ENCODE measurements at places on chromosomes 16 and 17. TPM values are rescaled to one million over a fixed set of nuclear protein-coding genes. Genes with fewer than 3 reads are reported as not detected.

DNA sequence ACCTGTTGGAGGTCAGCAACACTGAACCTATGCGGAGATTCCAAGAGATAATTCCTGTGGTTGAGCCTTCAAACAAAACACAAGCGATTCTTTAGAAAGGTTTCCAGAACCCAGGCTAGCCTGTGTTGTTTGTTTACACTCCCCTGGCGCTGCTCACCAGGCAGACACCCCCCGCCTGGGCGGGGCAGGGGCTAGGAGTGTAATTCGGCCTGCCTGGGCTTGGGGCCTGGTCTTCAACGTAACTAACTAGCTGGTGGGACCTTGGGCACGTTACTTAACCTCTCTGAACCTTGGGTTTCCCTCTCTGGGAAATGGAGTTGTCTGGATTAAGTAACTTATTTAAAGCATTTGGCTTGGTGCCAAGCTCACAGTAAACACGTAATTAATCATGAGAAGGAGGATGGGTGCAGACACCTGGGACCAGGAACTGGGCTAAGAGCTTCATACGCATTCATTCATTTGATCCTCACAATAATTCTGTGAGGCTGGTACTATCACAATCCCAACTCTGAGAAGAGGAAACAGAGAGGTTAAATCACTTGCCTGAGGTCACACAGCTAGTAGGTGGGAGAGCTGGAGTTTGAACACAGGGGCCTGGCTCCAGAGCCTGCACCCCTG, 7.6 kb upstream of the ARHGAP27 start:
- peak; percentile 39 for DNase-seq
- H3K4me3 ChIP-seq = peak overlapping the region; percentile 12
- H3K4me1 ChIP-seq = peaks cover 16% of the 10 kb centered on the region
- peak overlapping the region; percentile 88 for H3K27ac ChIP-seq
- H3K27me3 ChIP-seq = no peaks in the 10 kb centered on the region
- peaks cover 38% of the 10 kb centered on the region for H3K36me3 ChIP-seq

- H3K36me3 ChIP-seq = peaks cover 38% of the 10 kb centered on the region
- H3K27me3 ChIP-seq = no peaks in the 10 kb centered on the region
- peaks cover 86% of the 10 kb centered on the region for H3K4me1 ChIP-seq
- no peak for DNase-seq
- no peak overlapping the region for H3K4me3 ChIP-seq
- no peak overlapping the region for H3K27ac ChIP-seq
These were observed 17.9 kb downstream of the CEP295NL start for GRCh38 chr17:78884876-78885667.

DNA sequence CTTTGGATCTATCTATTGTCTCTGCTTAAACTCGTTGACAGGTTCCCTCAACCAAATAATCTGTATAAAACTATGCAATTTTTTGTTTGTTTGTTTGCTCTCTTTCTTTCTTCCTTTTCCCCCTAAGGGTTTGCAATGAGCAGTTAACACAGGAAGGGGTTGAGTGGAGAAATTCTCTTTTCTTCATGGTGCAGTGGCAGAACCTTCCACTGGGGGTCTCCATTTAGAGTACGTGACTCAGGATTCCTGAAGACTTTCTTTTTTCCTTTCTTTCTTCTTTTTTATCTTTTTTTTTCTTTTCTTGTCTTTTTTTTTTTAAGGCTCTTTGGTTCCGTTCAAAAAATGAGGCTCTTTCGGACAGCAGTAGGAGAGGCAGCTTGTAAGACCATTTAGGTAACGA, 19.5 kb upstream of the RBFOX1 start:
- H3K4me3 ChIP-seq = no peak overlapping the region
- DNase-seq = no peak
- H3K36me3 ChIP-seq = no peaks in the 10 kb centered on the region
- peaks cover 2% of the 10 kb centered on the region for H3K27me3 ChIP-seq
- H3K4me1 ChIP-seq = no peaks in the 10 kb centered on the region

Gene RAB26
- total RNA-seq = 0.28 TPM

DNA sequence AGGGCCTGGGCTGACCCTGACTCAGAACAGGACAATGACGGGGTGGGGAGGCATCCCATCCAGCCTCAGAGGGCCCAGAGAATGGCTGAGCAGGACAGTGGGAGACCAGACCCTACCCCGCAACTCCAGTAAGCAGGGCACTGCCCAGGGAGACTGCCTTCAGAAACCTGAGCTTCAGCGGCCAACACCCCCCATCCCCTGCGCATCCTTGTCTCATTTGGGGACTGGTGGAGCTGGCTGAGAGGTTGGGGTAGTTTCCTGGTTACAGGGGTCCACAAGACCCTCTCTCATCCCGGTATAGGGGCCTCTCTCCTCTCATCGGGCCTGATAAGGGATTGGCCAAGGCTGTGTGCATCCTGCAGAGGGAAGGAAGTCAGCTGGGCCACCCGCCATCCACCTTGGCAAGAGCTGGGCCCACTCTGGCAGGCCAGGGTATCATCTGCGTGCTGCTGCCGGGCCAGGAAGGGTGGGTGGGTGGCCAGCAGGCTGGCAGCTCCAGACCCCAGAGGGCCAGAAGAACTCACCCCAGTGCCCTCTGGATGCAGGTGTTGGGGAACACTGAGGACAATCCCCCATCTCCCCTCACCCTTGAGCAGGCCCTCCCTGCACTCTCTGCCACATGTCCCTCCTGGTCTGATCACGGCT, 229.1 kb downstream of the KATNIP start:
- no peaks in the 10 kb centered on the region for H3K36me3 ChIP-seq
- H3K27ac ChIP-seq = no peak overlapping the region
- H3K4me1 ChIP-seq = no peaks in the 10 kb centered on the region
- no peak for DNase-seq
- no peak overlapping the region for H3K4me3 ChIP-seq

DNA sequence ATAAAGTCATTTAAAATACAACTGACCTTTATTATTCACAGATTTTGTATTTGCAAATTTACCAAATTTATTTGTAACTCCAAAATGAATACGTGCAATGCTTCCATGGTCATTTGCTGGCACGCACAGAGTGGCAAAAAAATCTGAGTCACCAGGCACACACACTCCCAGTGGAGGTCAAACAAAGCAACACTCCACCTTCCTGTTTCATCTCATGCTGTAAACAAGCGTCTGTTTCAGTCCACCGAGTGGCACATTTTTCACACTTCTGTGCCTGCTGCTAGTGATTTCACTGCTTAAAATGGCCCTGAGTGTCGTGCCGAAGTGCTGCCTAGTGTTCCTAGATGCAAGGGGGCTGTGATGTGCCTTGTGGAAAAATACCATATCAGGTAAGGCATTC, 17.8 kb upstream of the ITGAE start:
- H3K27ac ChIP-seq = no peak overlapping the region
- no peak for DNase-seq
- H3K4me3 ChIP-seq = no peak overlapping the region
- peaks cover 10% of the 10 kb centered on the region for H3K4me1 ChIP-seq
- H3K27me3 ChIP-seq = no peaks in the 10 kb centered on the region

- H3K4me3 ChIP-seq = no peak overlapping the region
- H3K4me1 ChIP-seq = no peaks in the 10 kb centered on the region
- H3K27me3 ChIP-seq = no peaks in the 10 kb centered on the region
- no peak for DNase-seq
These were observed 127.4 kb downstream of the ZNF18 start for GRCh38 chr17:11869680-11870394.

Gene TMEM98
- 4.6 TPM for total RNA-seq

Gene SPNS2
- total RNA-seq = 3.4 TPM

DNA sequence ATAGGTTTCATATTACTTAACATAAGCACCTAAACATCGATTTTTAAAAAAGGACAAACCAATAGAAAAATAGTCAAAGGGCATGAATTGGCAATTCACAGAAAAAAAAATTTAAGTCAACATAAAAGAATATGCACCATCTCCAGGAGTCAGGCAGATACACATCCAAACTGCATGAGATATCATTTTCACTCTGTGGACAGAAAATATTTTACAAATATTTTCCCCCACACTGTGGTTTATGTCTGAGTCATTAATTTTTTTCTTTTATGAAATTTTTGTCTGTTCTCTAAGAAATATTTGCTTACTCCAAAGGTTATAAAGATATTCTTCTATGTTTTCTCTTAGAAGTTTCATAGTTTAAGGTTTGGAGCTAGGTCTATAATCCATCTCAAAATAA, 74.4 kb upstream of the DNAH17 start:
- no peaks in the 10 kb centered on the region for H3K27me3 ChIP-seq
- no peak overlapping the region for H3K4me3 ChIP-seq
- no peaks in the 10 kb centered on the region for H3K36me3 ChIP-seq
- H3K27ac ChIP-seq = no peak overlapping the region
- no peak for DNase-seq
- H3K4me1 ChIP-seq = no peaks in the 10 kb centered on the region

- peaks cover 3% of the 10 kb centered on the region for H3K36me3 ChIP-seq
- peaks cover 12% of the 10 kb centered on the region for H3K4me1 ChIP-seq
- no peak overlapping the region for H3K27ac ChIP-seq
These were observed 1.3 kb downstream of the RAD51C start for GRCh38 chr17:58693751-58694150.

Gene SLC22A31
- 0.33 TPM for total RNA-seq

Gene CCL18
- total RNA-seq = 9.3 TPM

DNA sequence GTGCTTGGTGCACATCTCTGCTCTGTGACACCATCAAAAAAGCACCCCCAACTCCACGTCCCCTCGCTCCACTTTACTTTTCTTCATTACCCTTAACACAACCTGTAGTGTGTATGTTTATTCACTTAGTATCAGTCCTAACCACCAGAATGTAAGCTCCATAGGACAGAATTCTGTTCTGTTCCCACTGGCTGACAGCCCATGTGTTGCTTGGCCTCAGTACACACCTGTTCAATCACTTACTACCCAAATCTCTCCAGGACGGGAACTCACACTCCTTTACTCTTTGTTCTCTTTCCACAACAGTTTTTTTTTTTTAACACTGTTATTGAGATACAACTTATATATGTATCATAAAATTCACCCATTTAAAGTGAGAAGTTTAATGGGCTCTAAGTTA, 119.6 kb downstream of the MAF start:
- no peaks in the 10 kb centered on the region for H3K36me3 ChIP-seq
- no peaks in the 10 kb centered on the region for H3K4me1 ChIP-seq
- DNase-seq = no peak
- H3K27ac ChIP-seq = no peak overlapping the region

DNA sequence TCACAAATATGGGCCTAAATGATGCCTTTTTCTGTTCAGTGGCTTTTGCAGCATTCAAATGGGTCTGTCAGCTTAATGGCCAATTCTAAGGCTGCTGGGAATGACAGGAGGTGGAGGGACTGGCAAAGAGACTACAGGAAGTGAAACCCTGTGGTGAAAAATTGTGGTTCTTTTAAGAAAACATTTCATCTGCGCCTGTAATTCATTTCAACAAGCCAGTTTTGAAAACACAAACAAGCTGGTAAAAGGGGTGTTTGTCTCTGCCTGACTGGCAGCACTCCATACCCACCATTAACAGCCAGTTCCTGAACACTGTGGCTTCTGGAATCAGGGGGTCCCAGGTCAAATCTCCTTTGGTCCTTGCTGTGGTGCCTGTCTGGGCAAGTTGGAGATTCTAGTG, 3.6 kb upstream of the KDM8 start:
- H3K27ac ChIP-seq = peak overlapping the region; percentile 85
- no peaks in the 10 kb centered on the region for H3K36me3 ChIP-seq
- no peaks in the 10 kb centered on the region for H3K27me3 ChIP-seq
- H3K4me1 ChIP-seq = peaks cover 19% of the 10 kb centered on the region

DNA sequence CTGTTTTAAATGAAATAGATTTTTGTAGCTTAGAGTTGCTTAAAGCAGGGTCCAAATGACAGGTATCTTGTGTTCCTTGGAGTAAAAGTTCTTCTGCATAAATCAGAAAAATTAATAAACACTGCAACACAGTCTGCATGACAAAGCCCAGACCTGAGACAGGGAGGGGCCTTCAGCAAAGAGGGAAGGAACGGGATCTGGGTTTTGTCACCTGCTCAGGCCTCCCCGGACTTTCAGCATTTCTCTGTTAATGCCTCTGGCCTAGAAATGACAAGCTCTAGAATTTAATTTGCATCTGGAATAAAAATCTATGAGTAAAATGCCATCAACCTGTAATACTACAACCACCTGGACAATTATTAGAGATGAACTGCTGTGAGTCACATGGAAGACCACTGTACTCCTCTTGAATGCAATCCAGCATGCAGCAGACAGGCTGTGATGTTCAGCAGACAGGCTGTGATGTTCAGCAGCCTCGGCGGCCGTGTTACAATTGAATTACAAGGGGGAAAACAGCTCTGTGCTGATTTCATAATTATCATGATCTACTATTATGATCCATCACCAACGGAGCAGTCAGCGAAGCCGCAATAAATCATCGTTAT, 170.2 kb downstream of the TOX3 start:
- no peaks in the 10 kb centered on the region for H3K4me1 ChIP-seq
- H3K4me3 ChIP-seq = no peak overlapping the region
- H3K27me3 ChIP-seq = no peaks in the 10 kb centered on the region
- H3K27ac ChIP-seq = no peak overlapping the region

Gene ADAMTS18
- 1.4 TPM for total RNA-seq

- H3K27ac ChIP-seq = no peak overlapping the region
- DNase-seq = no peak
- no peak overlapping the region for H3K4me3 ChIP-seq
- H3K36me3 ChIP-seq = no peaks in the 10 kb centered on the region
- H3K27me3 ChIP-seq = no peaks in the 10 kb centered on the region
- H3K4me1 ChIP-seq = peaks cover 13% of the 10 kb centered on the region
These were observed 555.3 kb downstream of the MAF start for GRCh38 chr16:79045191-79045590.

GRCh38 chr16:57997176-57997527, 3.3 kb downstream of the ZNF319 start:
- H3K4me3 ChIP-seq = no peak overlapping the region
- DNase-seq = no peak
- no peaks in the 10 kb centered on the region for H3K27me3 ChIP-seq
- H3K36me3 ChIP-seq = peaks cover 16% of the 10 kb centered on the region
- no peak overlapping the region for H3K27ac ChIP-seq

Gene JPH3
- total RNA-seq = 0.05 TPM

Gene BRICD5
- total RNA-seq = 4.0 TPM

- H3K27me3 ChIP-seq = peaks cover 12% of the 10 kb centered on the region
- no peak overlapping the region for H3K27ac ChIP-seq
- DNase-seq = no peak
- H3K36me3 ChIP-seq = no peaks in the 10 kb centered on the region
These were observed 987 bp downstream of the SLC16A5 start for GRCh38 chr17:75088465-75089417.

GRCh38 chr16:27816561-27816960, 247.0 kb downstream of the GSG1L start:
- H3K4me1 ChIP-seq = no peaks in the 10 kb centered on the region
- H3K4me3 ChIP-seq = no peak overlapping the region
- H3K27me3 ChIP-seq = no peaks in the 10 kb centered on the region
- H3K27ac ChIP-seq = no peak overlapping the region

DNA sequence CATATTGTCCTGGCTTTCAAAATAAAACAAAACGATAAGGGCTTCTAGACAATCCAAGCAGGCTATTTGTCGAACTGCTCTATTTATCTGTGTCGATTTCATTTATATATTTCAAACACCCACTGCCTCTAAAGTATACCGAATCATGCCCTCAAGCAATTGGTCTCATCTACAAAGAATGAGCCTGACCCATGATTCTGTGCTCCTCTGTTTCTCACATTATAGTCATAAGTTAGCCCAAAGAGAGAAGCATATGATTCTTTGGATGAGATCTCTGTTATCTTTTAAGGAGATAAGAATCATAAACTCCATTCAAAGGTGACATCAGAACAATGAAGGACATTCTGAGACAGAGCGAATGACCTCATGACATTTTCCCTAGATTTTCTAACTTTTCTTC, 191.1 kb downstream of the MAP2K6 start:
- peaks cover 36% of the 10 kb centered on the region for H3K4me1 ChIP-seq
- no peak overlapping the region for H3K4me3 ChIP-seq
- H3K27me3 ChIP-seq = no peaks in the 10 kb centered on the region
- H3K27ac ChIP-seq = no peak overlapping the region
- no peak for DNase-seq
- H3K36me3 ChIP-seq = no peaks in the 10 kb centered on the region

Gene RNF43
- 3.4 TPM for total RNA-seq

GRCh38 chr16:1330931-1331711, 2.3 kb upstream of the BAIAP3 start:
- peaks cover 63% of the 10 kb centered on the region for H3K27me3 ChIP-seq
- H3K36me3 ChIP-seq = no peaks in the 10 kb centered on the region
- peaks cover 19% of the 10 kb centered on the region for H3K4me1 ChIP-seq
- no peak for DNase-seq

Data from thymus (tissue), 14 donors.